NK-92 treated with Interleukin-12 subunit alpha and Interleukin-12 subunit beta, amount 100 ng/mL, for 24 hours (cell line): ENCODE measurements at places on chromosomes 3 and 15.

GRCh38 chr3:146581951-146582467, 23.1 kb downstream of the PLSCR5 start:
- DNase-seq: no peak

- DNase-seq: no peak
Observed at GRCh38 chr15:101450403-101451265, 38.9 kb downstream of the PCSK6 start.

DNA sequence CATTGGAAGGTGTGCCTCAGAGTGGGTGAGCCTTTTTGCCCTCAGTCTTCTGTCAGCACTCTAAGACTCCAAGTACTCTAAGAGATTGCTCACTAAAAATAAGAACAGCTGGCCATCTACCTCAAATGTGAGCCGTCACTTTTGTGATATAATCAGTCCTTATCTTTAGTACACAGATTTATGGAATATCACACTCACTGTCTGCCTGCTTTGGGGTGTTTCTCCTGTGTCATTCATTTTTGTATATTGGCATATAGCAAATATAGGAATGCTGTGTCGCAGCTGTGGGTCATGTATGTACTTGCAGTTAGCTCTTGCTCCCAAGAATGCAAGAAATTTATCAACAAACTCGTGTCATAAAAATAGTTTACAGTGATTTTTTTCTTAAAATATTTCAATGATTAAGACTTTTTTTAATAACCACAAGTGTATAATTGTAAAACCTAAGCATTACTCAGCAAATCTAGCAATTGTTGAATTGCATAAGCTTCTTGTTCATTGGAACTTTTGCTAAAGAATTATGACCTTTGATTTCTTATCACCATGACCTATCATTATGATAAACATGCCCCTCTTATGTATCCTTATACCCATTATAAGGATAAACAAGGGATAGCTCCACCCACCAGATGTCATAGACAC, 18.8 kb downstream of the SETD5 start:
- DNase-seq: no peak

GRCh38 chr15:76345880-76346668, 9.5 kb downstream of the ISL2 start:
- no peak for DNase-seq

GRCh38 chr3:177538048-177538749, 340.9 kb upstream of the TBL1XR1 start:
- DNase-seq: no peak
